Adipocyte (in vitro differentiated cells): ENCODE measurements at places on chromosomes 12 and 14.

GRCh38 chr14:34113005-34113511 is 162.2 kb upstream of the EGLN3 start:
- peak; percentile 89 for DNase-seq

DNA sequence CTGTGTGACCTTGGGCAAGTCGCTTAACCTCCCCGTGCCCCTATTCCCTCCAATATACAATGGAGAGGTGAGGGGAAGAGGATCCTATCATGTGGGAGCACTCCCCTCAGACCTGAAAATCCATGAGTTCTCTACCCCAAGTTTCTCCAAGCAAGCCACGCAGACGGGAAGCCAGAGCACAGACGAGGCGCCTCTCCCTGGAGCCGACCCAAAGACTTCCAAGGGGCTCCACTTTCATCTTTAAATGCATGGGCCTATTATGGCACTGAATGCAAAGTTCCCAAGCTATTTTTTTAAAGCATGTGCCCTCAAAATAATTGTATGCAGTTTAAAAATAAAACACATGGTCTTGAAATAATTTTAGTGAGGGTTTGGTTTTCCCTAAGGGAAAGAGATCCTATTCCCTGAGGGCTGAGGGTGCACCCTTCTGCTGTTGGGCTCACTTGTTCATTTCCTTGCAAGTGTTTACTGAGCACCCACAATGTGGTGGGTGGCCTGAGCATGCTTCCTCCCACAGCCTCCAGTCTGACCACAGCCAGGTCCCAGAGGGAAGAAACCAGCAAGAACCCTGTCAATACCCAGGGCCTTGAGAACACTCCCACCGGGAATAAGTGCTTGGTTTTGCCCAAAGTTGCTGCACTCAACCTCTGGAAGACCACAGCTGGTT is 14.6 kb downstream of the CMKLR1 start:
- no peak for DNase-seq

- DNase-seq, result no peak
Measured at GRCh38 chr12:42237853-42238239, 202 bp downstream of the YAF2 start.

DNA sequence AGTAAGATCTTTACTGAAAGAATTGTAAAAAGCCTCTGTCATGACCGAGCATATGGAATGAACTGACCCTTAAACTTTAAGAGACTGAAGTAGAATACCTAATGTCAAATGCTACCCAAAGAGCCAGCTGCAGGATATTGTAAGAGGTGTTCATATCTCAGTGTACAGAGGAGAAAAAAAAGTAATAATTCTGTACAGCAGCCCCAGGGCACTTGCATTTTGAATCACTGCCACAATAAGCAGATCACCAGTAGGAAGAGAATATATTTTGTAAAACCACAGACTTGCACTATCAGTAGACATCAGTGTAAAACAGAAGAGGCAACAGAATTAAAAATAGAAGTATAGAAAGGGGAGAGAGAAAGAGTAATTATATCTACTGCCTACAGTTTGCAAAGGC is 162.6 kb downstream of the PPFIA2 start:
- DNase-seq, result peak; percentile 11

DNA sequence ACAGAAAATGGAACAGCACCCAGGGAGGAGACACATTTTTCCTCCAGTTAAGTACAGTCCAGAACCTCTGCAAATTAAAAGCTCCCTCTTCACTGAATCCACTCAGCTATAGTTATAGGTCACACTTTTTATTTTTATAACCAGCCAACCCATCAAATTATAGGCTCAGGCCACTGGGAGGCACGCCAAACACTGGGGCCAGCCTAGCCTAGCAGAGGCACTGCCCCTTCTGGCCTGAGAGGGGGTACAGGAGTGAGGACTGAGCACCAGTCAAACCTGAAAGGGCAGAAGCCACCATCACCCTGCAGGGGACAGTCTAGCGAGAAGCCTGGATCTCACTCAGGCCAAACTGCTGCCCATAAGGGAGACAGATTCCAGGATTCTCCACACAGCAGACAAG is 19.3 kb downstream of the FMNL3 start:
- DNase-seq, result no peak

DNA sequence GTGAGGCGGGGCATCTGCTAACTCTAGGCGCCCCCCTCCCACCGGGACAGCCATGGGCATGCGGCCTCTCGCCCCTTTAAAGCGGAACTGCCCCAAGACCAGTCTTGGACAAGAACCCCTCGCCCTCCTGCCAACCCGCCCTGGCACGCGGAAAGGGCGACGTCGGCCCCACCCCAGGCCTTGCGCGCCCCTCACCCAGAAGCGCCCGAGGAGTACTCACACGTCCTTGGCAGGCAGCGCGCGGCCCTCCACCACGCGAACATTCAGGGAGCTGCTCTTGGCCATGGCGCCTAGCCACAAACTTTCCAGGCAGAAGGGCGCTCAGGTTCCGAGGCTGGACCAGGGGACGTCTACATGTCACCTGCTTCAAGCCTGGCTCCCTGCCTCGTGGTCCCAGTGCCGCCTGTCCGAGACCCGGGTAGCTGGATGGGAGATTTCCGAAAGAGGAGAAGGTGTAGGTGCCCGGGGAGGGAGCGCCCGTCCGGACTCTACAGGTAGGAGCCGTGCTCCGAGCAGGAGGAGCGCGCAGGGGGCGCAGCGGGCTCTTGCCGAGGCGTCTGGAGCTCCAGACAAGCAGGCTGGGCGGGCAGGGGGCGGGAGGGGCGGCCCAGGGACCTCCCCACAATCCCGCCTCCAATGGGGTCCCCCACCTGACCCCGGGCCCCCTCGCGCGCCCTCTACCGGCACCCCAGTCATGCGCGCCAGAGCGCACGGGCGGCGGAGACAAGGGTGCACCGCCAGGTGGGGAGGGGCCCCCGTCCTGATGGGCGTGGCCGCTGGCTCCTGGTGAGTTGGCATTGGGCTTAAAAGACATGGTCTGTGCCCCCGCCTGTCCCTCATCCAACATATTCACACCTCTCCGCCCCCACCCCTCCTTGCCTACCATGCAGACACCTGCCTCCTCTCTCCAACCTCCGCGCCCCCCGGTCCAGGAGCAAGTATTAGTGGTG is at the start of gene RASAL1:
TSS of gene RASAL1 (minus strand) at position 584 of the 950 bp plus-strand sequence. CDS start at position 285, 299 bp downstream.
- DNase-seq, result no peak

DNA sequence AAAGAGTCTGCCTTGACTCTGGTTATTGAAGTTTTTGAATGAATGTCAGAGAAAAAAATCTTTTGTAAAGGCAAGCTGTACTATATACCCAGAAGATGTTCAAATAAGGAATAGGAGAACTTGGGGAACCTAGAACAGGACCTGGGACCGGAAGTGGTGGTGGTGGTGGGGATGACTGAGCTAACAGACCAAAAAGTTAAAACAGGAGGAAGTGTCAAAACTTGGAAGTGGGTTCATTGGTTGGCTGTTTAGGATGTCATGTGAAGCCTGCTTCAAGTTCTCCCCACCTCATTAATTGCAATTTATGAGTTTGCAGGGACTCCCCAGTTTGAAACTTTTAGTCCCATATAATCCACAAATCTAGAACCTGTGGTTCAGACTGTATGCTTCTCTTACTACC is 26.2 kb downstream of the PLXNC1 start:
- DNase-seq, result no peak

DNA sequence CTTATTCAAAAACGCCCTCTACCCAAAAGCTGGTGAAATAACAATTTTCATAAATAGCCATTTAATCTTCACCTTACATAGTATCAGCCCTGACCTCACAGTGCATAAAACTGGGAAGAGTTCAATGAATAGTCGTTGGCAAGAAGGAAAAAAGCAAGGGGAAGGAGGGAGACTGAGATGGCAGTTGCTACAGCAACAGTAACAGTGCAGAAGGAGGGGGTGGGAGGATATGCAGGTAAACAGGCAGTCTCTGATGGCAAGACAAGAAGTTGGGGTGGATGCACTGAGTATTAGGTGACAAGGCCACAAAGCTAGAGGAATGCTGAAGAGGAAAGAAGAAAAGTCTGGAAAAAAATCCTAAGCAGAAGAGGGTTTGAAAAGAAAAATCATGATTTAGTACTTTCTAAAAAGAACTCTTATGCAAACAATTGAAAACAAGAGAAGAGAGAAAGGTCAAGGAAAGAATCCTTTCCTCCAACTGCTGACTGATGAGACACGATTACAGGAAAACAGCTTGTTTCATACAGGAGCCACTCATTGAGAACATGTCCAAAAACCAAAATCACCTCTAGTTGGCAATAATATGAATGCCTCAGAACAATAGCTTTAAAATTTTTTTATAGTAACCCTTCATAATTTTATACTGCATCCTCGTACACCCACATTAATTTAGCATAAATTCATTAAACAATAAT is 56.0 kb downstream of the DCAF5 start:
- peak; percentile 43 for DNase-seq

DNA sequence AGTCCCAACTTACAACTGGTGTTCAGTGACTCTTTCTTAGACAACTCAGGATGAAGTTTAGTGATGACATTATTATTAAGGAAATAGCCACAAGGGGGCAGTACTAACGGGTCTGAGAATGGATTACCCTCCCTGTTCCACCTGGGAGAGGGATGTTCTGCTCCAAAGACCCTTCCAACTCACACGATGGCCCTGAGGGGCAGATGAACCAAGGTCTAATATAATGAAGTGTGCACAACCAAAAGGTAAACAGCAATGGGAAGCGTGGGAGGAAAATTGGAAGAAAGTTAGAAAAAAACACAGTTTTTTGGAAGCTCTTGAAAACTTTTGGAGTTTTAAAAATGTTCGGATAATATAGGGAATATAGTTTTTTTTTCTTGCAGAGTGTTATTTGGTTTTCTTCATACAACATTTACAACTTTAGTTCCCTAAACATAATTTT is 24.0 kb downstream of the FGF6 start:
- peak; percentile 76 for DNase-seq

DNA sequence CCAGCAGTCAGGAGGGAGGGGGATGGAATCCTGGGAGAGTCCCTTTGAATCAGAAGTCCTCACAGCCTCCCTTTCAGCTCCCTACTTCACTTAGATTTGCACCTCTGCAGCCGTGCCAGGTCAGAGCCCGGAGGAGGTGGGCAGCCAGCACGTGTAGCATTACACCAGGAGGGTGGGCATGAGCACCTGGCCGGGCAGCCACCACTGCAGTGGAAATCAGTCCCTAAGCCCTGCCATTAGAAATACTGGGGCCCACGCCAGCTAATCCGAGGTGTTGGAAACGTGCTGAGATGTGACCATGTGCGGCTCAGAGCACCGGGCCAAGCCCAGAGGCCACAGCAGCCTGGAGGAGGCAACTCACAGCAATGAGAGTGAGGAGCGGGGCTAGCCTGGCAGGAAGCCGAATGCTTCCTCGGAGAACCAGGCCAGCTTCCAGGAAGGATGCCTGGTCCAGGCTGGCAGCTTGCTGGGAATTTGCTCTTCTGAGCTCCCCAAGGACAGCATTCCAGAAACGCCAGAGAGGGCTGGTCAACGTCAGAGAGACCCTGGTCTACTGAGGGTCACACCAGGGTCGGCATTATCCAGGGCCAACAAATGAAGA is 9.4 kb upstream of the CACNA2D4 start:
- no peak for DNase-seq

DNA sequence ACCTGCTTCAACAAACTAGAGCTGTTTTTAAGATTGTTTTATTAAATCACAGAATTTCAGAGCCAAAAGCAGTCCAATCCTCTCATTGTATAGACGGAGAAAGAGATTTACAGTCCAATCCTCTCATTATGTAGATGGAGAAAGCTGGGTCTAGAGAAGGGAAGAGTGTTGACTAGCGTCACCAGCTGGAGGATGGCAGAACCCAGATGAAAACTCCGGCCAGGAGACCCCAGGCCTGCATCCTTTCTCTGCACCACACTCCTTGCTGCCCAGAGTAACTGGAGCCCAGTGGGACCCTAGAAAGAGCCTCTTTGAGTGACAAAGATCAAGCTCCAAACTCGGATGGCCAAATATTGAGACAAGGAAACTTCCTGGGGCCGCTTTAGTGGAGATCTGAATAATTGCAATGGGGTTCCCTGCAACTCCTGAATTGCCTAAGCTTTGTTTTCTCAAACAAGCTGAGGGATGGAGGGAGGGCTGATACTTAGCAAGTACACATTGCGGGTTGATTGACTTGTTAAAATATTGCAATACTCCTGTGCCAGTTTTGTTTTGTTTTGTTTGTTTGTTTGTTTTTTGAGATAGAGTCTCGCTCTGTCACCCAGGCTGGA is 12.5 kb downstream of the AMDHD1 start:
- DNase-seq, result no peak

GRCh38 chr14:72350215-72350614 is 418.0 kb downstream of the RGS6 start:
- no peak for DNase-seq

- no peak for DNase-seq
Measured at GRCh38 chr14:47439953-47440352, 235.5 kb downstream of the MDGA2 start.

GRCh38 chr12:47107446-47107845 is 27.7 kb upstream of the AMIGO2 start:
- DNase-seq, result no peak

DNA sequence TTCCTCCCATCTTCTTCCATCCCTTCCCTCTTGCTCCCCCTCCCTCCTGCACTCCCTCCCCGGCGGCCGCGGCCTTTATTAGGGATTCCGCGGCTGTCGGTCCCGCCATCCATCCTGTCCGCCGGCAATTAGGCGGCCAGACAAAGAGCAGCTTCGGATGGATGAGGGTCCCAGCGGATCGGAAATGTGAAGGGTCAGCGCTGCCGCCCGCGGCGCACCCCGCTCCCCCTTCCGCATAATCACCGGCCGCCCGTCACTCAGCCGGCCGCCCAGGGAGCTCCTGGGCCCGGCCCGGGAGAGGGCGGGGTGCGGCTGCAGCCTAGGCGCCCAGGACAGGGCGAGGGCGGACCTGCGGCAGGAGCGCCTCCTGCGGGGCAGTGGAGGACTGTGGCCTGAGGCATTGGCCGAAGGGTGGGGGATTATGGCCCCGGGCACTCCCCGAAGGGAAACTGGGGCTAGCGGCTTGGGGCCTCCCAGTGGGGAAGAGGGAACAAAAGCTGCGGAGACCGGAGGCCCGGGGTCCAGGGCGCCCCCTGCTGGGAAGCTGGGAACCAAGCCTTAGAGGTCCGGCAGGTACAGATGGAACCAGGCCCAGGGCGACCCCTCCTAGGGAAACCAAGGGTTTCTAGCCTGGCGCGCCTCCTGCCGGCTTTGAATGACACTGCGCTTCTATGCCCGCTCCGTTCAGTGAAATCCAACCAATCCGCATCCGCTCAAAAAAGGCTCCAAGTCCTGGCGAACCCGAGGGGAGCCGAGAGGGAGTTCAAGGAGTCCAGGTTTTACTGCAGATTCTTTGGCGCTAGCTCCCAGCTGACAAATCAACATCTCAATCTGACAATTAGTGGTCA is 4.4 kb upstream of the DNAJC22 start:
- DNase-seq, result peak; percentile 88

- peak; percentile 88 for DNase-seq
Measured at GRCh38 chr14:99266181-99267178, 5.5 kb downstream of the BCL11B start.

GRCh38 chr12:99277591-99278379 is 369.8 kb upstream of the GARIN6 start:
- no peak for DNase-seq
